Activated CD4-positive, alpha-beta T cell treated with anti-CD3 and anti-CD28 coated beads, Interleukin-2, amount 10 ng/mL, durations not matched to agents 7 days and 5 days (primary cell): ENCODE measurements at places on chromosomes 4 and X.

DNA sequence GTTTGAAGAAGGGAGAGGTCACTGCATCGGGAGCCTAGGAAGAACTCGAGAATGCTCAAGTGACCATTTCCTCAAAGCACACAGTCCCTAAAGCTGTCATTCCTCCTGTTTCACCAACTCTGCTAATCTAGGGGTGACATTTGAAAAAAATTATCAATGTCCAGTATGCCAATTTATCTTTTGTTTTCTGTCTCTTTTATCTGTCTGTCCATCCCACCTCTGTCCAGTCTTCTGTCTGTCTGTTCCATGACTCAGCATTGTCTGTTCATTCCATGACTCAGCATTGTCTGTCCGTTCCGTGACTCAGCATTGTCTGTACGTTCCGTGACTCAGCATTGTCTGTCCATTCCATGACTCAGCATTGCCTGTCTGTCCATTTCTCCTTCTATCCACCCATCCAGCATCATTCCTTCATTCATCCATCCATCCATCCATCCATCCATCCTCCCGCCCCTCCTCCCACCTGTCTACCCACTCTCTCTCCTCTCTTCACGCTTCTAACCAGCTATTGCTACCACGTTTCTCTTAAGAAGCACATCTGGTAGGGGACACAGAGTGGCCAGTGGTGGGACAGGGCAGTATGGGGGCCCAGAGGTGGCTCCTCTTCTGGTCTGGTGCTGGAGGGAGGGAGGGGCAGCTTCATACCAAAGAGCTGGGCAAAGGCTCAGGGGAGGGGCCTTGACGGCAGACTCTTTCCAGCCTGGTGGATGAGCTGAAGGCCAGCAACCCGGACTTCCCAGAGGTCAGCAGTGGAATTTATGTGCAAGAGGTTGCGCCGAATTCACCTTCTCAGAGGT is 34.1 kb downstream of the HTRA3 start:
- no peak for DNase-seq

- no peak for DNase-seq
These were observed 47.2 kb downstream of the PNMA5 start for GRCh38 chrX:152946681-152947080.

- DNase-seq, result no peak
These were observed 135.9 kb upstream of the EOLA2 start for GRCh38 chrX:150074175-150074574.

DNA sequence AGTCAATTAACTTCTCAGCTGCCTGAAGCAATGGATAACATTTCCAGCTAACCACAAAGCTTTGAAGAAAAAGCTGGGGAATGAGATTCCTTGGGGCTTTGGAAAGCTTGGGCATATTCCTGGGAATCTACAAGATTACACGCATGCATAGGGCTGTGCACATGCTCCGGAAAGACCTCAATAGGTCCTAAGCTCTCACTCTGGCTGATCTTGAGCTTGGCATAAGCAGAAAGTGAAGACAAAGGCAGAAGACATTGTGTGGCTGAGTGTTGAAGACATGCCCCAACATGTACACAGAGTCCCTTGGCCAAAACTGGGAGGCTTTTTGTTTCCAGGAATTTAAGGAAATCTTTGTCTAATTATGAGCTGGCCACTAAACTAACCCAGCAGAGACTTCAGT is 31.2 kb downstream of the ATG4A start:
- no peak for DNase-seq

GRCh38 chr4:142485452-142485851 is 360.6 kb downstream of the INPP4B start:
- no peak for DNase-seq
